ENCODE measurements at places on chromosomes 13 and 19. TPM values are rescaled to one million over a fixed set of nuclear protein-coding genes. Genes with fewer than 3 reads are reported as not detected.

The ATP4B gene
- total RNA-seq: not detected

The ATF5 gene
- total RNA-seq: 25.8 TPM

The IGFL4 gene
- total RNA-seq: not detected

The ZNF226 gene
- total RNA-seq: 10.6 TPM

The HRC gene
- not detected for total RNA-seq

Measured in activated CD4-positive, alpha-beta memory T cell treated with anti-CD3 and anti-CD28 coated beads for 36 hours (primary cell).